ENCODE measurements at places on chromosomes 3 and 15.

DNA sequence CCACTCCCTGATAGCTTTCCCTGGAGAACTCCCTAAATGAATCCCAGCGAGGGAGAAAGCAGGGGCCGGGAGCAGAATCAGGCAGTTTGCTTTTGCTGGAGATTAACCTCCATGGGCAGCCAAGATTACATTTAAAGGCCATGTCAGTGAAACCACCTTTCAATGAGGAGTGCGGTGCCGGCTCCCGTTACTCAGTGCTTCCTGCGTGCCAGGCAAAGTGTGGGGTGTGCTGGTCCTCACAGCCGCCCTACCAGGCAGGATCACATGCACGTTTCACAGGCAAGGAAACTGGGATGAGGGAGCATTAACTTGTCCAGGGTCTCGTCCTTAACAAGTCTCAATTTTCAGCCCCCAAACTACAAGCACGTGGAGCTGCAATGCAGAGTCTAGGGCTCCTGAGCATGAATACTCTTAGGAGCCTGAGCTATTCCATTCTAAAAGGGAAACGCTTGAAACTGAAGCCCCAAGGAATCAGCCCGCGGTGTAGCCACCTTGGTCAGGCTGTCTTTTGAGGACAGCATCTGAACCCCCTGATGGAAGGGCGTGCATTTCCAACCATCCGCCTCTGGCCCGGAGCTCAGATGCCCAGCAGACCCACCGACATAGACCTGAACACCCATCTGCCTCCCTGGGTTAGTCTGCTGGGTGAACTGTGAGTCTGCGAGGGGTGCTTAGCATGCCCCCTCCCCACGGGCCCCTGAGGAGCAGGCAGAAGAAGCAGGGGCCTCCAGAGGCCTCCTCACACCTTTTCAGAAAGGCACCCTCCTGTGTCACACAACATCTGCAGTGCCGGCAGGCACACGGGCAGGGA is 5.6 kb downstream of the IGDCC3 start:
- no peak for DNase-seq

- DNase-seq = no peak
These were observed 2.5 kb upstream of the RFTN1 start for GRCh38 chr3:16515885-16516420.

GRCh38 chr3:194158942-194159439 is 23.0 kb downstream of the HES1 start:
- DNase-seq = no peak

- DNase-seq = no peak
These were observed 17.4 kb downstream of the THBS1 start for GRCh38 chr15:39598186-39598850.

DNA sequence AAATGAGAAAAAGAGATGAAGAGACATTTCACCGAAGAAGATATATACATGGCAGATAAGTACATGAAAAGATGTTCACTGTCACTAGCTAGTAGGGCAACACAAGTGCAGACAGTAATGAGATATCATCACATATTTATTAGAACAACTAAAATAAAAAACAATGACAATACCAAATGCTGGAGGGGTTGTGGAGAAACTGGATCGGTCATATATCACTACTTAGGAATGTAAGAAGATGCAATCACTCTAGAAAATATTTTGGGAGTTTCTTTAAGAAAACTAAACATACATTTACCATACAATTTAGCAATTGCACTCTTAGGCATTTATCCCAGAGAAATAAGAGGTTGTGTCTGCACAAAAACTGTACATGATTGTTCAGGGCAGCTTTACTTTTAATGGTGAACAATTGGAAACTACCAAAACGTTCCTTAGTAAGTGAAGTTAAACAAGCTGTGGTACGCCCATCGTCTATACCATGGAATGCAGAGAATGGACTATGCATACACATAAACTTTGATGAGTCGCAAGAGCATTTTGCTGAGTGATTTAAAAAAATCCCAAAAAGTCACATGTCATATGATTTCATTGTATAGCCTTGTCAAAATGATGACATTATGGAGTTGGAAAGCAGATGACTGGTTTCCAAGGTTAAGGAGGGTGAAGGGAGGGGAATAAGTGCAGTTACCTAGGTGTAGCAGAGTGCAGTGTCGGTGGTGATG is 149.0 kb upstream of the UBE3A start:
- no peak for DNase-seq

- no peak for DNase-seq
These were observed 28.3 kb upstream of the IGF1R start for GRCh38 chr15:98620020-98620419.

GRCh38 chr15:48121849-48122248 is 1.1 kb downstream of the SLC24A5 start:
- DNase-seq = no peak

DNA sequence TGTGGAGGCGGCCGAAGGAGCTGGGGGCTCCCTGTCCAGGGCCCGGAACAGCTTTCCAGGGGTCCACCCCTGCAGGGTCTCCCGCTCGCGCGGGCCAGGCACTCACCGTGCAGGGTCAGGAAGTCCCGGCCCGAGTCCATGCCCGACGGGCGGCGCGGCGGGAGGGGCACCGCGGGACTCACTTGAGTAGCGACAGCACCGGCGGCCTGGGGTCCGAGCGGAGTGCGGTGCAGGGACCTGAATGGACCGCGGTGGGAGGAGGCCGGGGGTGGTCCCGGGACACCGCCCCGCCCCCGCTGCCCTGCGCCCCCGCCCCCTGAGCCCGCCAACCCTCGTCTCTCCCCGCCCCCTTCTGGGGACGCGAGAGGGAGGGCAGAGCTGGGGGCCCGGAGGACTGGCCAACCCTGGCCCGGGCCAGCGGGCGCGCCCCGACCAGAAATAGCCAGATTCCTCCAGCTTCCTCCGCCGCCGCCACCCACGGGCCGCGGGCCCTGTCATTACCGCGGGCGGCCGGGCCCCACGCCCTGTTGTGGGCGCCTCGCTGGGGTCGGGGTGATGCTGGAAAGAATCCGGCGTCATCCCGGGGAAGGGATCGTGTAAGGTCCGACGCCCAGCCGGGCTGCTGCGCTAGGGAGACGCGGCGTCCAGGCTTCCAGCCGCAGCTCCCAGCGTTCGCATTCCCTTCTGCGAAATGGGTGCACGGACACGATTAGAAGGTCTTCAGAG is at the start of gene PLCD1:
PLCD1 (minus strand) TSS at position 243 of the 726 bp plus-strand sequence; CDS start at position 140, 103 bp downstream.
- DNase-seq = no peak

- no peak for DNase-seq
These were observed 4.8 kb downstream of the SCN5A start for GRCh38 chr3:38644662-38645053.

DNA sequence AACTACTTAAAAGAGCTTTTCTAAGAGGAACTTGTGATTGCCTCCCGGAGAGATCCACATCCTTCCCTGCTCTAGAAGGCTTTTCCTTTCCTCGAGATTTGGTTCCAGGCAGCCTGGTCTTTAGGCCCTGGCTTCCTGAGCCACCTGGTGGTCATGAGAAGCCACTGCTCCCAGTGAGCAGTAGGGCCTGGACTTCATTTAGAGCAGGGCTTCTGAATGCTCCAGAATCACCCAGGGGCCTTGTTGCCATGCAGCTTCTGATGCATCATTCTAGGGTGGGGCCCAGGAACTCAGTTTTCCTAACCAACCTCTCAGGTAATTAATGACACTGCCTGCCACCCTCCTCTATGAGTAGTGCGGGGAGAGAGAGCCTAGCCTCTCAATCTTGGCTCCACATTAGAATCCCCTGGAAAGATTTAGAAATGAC is 29.6 kb downstream of the PSMD6 start:
- DNase-seq = peak; percentile 63

DNA sequence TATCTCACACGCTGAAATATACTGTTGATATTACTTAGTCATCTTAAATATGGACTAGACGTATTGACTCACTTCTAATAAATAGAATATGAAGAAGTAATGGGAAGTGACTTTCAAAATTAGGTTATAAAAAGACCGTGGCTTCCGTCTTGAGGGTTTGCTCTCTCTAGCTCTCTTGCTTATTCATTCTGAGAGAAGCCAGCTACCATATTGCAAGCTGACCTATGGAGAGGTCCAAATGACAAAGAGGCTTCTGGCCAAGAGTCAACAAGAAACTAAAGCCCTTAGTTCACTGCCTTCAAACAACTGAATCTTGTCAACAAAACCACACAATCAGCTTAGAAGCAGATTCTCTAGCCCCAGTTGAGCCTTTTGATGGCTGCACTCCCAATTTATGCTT is 46.1 kb downstream of the SLC9C1 start:
- no peak for DNase-seq

- no peak for DNase-seq
These were observed 26.7 kb downstream of the CYP8B1 start for GRCh38 chr3:42849017-42849416.

- DNase-seq = no peak
These were observed 50.1 kb upstream of the CAPN7 start for GRCh38 chr3:15155840-15156360.

GRCh38 chr3:177475356-177475665 is 278.0 kb upstream of the TBL1XR1 start:
- DNase-seq = no peak

DNA sequence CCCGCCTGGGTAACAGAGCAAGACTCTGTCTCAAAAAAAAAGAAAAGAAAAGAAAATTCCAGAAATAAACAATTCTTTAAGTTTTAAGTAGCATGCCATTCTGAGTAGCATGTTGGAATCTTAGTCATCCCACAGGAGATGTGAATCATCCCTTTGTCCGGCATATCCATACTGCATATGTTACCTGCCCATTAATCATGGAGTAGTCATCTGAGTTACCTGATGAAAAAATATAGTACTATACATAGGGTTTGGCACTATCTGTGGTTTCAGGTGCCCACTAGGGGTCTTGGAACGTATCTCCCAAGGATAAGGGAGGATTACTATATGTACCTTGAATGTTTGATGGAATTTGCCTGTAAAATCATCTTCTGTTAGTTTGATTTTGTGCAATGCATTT is 6.3 kb upstream of the CCR4 start:
- DNase-seq = no peak

DNA sequence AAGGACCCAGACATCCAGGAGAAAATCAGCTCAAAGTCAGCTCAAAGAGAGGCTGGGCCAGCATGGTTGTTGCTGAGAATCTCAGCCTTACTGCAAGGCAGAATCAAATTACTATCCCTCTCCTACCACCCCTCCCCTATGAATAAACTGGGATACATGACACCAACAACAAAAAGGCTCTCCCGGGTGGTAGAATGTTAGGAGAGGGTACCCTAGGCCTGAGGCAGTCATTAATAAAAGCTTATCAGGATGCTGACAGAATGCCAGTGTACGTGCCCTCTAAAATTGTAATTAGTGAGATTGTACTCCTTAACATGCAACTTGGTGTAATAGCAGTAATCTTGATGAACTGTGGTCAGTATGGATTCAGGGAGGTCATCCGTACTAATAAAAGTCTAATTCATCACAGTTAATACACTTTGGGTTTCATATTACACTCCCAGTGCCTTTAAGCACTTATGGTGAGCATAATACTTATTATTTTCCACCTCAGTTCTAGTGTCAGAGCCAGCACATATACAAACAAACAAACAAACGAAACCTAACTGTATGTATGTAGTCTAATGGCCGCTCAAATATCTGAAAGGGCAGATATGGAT is 76.5 kb downstream of the B3GALNT1 start:
- DNase-seq = no peak

DNA sequence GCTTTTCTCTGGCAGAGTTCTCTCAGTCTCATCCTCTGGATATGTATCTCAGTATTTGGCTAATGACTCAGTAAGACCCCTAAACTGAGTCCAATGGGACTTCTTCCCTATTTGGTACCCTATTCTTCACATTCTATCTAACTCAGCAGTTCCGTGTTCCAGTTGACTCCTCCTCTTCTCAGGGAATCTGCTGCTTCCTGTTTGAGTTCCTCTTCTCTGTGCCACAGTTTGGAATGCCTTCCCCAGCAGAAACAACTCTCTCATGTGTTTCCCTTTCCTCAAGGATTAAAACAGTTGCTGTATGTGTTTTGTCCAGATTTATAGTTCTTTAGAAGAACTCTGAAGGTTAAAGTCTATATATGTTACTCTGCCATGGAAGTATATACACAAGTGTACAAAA is 344.0 kb upstream of the RARB start:
- DNase-seq = no peak

- DNase-seq = no peak
These were observed 387.3 kb upstream of the RARB start for GRCh38 chr3:25040748-25041147.

DNA sequence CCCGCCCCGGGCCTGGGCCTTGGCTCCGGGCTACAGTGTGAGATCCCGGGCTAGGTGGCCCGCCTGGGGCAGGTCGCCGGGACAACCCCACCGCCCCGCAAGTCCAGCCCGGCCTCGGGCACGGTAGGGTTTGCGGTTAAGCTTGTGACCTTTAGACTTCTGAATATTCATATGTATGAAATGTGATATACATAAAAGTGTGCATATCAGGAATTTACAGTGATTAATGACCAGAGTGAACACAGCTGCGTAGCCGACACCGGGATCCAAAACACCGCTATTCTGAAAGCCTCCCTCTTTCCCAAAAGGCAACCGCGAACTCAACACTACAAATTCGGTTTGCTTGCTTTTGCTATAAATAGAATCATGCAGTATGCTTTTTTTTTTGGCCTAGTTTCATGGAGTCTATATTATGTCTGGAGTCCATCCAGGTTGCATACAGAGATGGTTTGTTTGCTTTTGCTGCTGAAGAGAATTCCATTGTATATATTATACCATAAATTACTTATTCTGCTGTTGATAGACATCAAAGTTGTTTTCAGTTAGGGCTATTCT is 636 bp upstream of the SNRPA1 start:
- no peak for DNase-seq

DNA sequence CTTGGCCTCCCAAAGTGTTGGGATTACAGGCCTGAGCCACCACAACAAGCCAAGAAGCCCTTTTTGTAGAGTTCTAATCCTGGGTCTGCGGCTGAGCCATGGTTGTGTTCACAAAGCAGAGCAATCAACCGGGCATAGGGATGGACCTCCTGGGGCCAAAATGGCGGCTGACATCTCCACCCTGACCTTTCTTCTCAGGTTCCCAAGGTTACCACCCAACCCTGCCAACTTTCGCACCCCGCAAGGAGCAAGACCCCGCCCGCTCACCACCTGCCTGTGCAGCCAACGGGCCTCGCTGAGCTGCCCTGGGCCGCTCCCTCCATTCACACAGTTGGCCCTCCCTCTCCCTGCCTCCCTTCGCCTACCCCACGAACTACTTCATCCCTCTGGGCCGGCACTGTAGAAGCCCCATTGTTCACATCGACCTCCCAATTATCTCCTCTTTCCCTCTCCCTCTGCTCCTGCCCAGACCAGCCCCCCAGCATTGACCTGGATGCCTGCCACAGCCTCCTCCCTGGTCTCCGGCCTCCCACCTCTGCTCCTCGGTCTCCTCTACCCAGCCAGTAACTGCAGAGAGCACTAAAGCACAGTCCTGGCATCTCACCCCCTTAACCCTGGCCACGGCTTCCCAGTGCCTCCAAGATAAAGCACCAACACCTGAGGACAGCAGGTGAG is 62.0 kb upstream of the TFRC start:
- no peak for DNase-seq

DNA sequence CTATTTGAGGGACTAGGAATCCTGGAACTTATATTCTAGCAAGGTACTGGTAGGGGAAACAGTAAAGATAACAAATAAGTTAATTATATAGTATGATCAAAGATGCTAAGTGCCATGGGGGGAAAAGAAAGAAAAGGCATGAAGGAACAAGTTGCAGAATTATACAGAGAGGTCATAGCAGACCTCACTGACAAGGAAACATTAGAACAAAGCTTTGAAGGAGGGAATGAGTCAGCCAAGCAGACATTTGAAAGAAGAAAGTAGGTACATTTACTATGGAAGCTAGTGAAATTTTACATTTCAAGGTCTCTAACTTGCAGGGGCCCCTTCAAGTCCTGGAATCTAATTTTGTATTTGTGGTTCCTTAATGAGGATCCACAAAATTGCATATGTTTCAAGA is 57.2 kb upstream of the TIPARP start:
- DNase-seq = no peak

All from H54 (cell line).